ENCODE measurements at places on chromosomes 16 and 17.

DNA sequence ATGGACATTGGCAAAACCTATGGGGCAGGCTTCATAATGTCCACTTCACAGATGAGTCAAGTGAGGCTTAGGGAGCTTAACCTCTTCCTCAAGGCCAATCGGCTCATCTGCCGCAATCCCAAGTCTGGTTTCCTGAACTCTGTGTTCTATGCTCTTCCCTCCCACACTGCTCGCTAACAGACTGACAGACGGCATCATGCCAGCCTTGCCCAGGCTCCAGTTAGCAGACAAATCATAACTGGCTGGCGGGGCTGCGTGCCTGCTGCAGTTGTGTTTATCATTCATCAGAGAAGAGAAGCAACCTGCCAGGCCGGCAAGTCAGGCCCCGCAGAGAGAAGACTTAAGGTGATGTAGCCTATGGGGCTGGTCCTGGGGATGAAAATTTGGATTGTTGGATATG lies 216.2 kb upstream of the ASIC2 start:
- no peak for DNase-seq

- DNase-seq, result no peak
Observed at GRCh38 chr17:82239401-82239925, 10.6 kb downstream of the SLC16A3 start.

- DNase-seq, result no peak
Observed at GRCh38 chr16:20948444-20948843, 47.9 kb downstream of the LYRM1 start.

- no peak for DNase-seq
Observed at GRCh38 chr17:41518789-41519449, at the start of gene KRT15. Gene KRT15, minus strand, starts transcription at chr17:41518890. Its CDS starts 63 bp downstream, at chr17:41518827.

DNA sequence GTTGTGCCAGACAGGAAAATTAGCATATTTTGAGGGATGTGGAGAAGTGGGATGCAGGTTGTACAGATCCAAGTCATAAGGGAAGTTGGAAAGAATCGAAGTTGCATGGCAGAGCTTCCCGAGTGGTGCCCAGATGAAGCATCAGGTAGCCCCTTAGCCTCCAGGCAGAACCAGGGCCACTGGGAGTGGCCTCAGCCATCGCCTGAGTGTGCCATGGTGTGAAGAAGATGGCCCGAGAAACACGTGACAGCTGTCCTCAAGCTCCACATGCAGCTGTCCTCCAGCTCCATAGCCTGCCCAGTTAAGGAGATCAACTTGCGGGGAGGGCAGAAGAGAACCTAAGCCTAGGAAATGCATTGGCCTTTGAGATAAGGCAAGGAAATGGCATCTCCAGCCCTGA lies 33.5 kb downstream of the TMC6 start:
- DNase-seq, result no peak

GRCh38 chr16:86733546-86734254 lies 155.4 kb downstream of the FOXL1 start:
- DNase-seq, result no peak
